Right ventricle myocardium inferior (tissue), 1 donor: ENCODE measurements at places on chromosomes 7 and 10. TPM values are rescaled to one million over a fixed set of nuclear protein-coding genes. Genes with fewer than 3 reads are reported as not detected.

The SPDYE16 gene
- not detected for total RNA-seq

The SLC13A1 gene
- total RNA-seq = not detected

The FLNC gene
- total RNA-seq = 905 TPM

The PRPS1L1 gene
- not detected for total RNA-seq

The ERVW-1 gene
- not detected for total RNA-seq
